EH (cell line): ENCODE measurements at places on chromosomes 3 and 15.

GRCh38 chr3:36524560-36524959, 144.3 kb downstream of the STAC start:
- peak; percentile 71 for DNase-seq

DNA sequence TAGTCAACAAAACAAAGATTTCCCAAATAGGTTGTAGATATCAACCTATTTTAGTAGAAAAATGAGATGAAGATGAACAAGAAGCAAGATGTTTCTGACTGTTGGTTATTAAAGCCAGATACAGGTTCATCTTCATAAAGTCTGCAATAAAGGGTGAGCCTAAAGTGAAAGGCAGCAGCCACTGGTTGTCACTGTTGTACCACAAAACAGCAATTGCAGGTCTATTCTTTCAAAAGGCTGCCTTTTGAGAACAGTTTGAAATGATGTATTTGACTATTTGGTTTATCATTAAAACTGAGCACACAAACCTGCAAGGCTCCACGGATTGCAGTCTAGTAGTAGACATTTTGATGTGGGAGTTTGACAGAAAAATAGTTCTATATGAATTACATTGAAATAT, 543.4 kb downstream of the GBE1 start:
- DNase-seq, result peak; percentile 3

GRCh38 chr3:64987726-64988125, 299.9 kb upstream of the ADAMTS9 start:
- DNase-seq, result no peak

GRCh38 chr3:125990253-125990970, 21.4 kb downstream of the ROPN1B start:
- peak; percentile 89 for DNase-seq

DNA sequence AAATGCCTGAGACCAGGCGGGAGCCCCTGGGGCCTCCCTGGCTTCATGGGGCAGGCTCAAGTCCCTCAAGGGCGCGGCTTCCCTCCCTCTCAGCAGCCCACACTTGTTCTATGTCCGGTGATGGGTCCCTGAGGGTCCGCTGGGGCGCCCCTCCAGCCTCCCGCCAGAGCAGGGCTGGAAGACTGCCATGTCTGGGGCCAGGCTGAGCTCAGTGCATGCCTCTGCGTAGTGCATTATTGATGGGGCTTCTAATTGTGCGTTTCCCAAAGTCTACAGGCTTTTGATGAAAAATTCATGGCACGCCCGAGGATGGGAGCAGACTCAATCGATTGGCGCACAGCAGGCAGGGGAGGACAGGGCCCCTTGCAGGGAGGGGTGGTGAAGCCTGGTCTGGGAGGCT, 51.3 kb downstream of the CYP11A1 start:
- DNase-seq, result no peak

GRCh38 chr3:101689286-101689685, 2.8 kb upstream of the RPL24 start:
- no peak for DNase-seq

- DNase-seq, result no peak
These were observed 44.6 kb downstream of the CORO2B start for GRCh38 chr15:68623301-68623892.

- peak; percentile 32 for DNase-seq
These were observed 25.3 kb downstream of the FBLN2 start for GRCh38 chr3:13574083-13574797.

GRCh38 chr15:48392356-48392755, 61.1 kb downstream of the DUT start:
- peak; percentile 42 for DNase-seq

GRCh38 chr3:48190911-48191310, 2.7 kb upstream of the CDC25A start:
- no peak for DNase-seq

- no peak for DNase-seq
These were observed 183.6 kb upstream of the PROK2 start for GRCh38 chr3:71968544-71968943.

GRCh38 chr3:106337116-106337515, 468.3 kb upstream of the CBLB start:
- peak; percentile 51 for DNase-seq

GRCh38 chr15:96462768-96463750, 132.6 kb downstream of the NR2F2 start:
- peak; percentile 5 for DNase-seq

GRCh38 chr15:88818920-88819319, 15.7 kb downstream of the ACAN start:
- no peak for DNase-seq

DNA sequence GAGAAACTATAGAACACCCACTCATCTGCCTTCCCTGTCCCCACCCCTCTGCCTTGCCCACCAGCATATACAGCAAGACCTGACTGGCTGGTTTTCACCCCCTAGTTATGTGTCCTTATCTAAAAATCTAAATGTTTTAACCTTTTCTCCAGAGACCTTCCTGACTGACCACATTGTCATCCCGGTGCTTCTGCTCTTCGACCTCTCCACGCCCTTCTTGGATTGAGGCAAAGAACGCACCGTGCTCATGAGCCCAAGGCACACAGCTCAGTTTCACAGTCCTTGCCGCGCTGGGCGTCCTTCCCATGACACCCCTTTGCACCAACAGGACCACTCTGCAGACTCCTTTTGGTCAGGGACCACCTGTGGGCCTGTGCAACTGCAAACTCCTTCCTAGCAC, 62.7 kb downstream of the B3GNT5 start:
- DNase-seq, result no peak

DNA sequence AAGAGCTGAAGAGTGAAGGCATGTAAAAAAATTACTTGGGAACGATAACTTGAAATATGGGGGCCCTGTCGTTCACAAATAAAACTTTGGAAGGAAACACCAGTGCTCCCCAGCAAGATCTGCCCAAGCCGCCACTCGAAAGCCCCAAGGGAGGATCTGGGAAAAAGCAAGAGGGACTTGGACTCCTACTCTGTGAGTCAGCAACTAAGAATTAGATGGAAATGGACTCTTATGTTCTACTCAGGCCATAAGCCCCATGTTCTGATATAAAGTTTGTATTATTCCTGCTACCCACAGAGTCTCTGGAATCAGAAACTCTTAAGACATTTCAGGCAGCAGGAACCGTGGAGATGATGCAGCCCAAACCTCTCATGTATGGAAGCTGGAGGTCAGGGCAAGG, 75.7 kb downstream of the ITGB5 start:
- DNase-seq, result peak; percentile 86

GRCh38 chr3:177419904-177420601, 222.8 kb upstream of the TBL1XR1 start:
- no peak for DNase-seq
